ENCODE measurements at places on chromosomes 5 and 9. TPM values are rescaled to one million over a fixed set of nuclear protein-coding genes. Genes with fewer than 3 reads are reported as not detected.

GRCh38 chr5:180334751-180335613 is 18.2 kb downstream of the GFPT2 start:
- no peak overlapping the region for H3K27ac ChIP-seq
- H3K27me3 ChIP-seq = peaks cover 8% of the 10 kb centered on the region
- H3K4me3 ChIP-seq = no peak overlapping the region
- peaks cover 11% of the 10 kb centered on the region for H3K4me1 ChIP-seq
- H3K36me3 ChIP-seq = peaks cover under 1% of the 10 kb centered on the region

GRCh38 chr9:93194221-93194625 is 10.3 kb downstream of the WNK2 start:
- H3K4me1 ChIP-seq = no peaks in the 10 kb centered on the region
- H3K27me3 ChIP-seq = peaks cover 6% of the 10 kb centered on the region
- DNase-seq = no peak
- no peak overlapping the region for H3K4me3 ChIP-seq
- H3K27ac ChIP-seq = no peak overlapping the region

- no peak overlapping the region for H3K27ac ChIP-seq
- no peak overlapping the region for H3K4me3 ChIP-seq
- H3K4me1 ChIP-seq = no peaks in the 10 kb centered on the region
- no peak for DNase-seq
- H3K36me3 ChIP-seq = no peaks in the 10 kb centered on the region
Measured at GRCh38 chr9:134989206-134990065, 71.7 kb upstream of the FCN1 start.

DNA sequence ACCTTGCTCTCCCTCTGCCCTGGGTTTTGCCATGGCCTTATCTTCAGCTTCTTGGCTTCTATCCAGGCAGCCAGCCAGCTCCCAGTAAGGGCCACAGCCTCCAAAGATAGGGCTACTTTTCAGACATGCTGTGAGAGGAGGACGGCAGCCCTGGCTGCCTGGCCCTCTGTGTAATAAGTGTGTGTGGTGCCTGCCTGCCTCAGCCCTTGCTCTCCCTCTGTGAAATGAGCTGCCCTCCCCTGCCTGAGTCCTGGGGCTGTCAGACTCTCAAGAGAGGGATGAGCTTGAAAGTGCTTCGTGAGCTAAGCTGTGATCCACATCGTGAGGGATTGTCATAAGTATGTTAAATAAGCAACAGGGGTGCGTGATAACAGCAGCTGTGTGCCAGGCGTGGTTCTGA is 8.1 kb downstream of the NDST1 start:
- H3K4me3 ChIP-seq = no peak overlapping the region
- H3K4me1 ChIP-seq = peaks cover 64% of the 10 kb centered on the region
- no peak overlapping the region for H3K27ac ChIP-seq
- H3K27me3 ChIP-seq = peaks cover 4% of the 10 kb centered on the region
- H3K36me3 ChIP-seq = peaks cover 19% of the 10 kb centered on the region

DNA sequence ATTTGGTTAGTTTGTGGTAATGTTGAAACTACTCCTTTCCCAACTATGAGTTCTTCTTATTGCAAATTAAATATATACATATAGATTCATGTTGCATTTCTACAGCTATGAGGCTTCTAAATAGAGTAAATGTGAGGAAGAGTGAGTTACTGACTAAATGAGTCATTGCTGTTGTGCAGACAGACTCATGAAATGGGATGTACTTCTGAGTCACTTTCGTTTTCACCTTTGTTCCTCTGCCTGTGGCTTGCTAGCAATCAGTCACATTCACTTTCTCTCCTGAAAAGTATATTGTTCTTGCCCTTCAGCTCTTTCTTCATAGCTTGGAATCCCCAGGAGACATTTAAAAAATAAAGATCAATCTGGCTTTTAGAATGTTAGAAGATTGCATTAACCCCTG is 295.5 kb upstream of the SMC2 start:
- no peak overlapping the region for H3K27ac ChIP-seq
- no peak overlapping the region for H3K4me3 ChIP-seq
- no peak for DNase-seq
- no peaks in the 10 kb centered on the region for H3K4me1 ChIP-seq
- H3K27me3 ChIP-seq = no peaks in the 10 kb centered on the region

GRCh38 chr5:168408561-168409305 is 77.5 kb upstream of the RARS1 start:
- H3K36me3 ChIP-seq = no peaks in the 10 kb centered on the region
- DNase-seq = no peak
- H3K4me1 ChIP-seq = peaks cover 8% of the 10 kb centered on the region
- H3K27me3 ChIP-seq = peaks cover 4% of the 10 kb centered on the region

GRCh38 chr9:111037356-111037707 is 938 bp downstream of the LPAR1 start:
- peak overlapping the region; percentile 91 for H3K4me3 ChIP-seq
- H3K4me1 ChIP-seq = peaks cover 23% of the 10 kb centered on the region
- no peak for DNase-seq
- peaks cover 5% of the 10 kb centered on the region for H3K27me3 ChIP-seq
- H3K36me3 ChIP-seq = peaks cover 7% of the 10 kb centered on the region
- H3K27ac ChIP-seq = peak overlapping the region; percentile 38

DNA sequence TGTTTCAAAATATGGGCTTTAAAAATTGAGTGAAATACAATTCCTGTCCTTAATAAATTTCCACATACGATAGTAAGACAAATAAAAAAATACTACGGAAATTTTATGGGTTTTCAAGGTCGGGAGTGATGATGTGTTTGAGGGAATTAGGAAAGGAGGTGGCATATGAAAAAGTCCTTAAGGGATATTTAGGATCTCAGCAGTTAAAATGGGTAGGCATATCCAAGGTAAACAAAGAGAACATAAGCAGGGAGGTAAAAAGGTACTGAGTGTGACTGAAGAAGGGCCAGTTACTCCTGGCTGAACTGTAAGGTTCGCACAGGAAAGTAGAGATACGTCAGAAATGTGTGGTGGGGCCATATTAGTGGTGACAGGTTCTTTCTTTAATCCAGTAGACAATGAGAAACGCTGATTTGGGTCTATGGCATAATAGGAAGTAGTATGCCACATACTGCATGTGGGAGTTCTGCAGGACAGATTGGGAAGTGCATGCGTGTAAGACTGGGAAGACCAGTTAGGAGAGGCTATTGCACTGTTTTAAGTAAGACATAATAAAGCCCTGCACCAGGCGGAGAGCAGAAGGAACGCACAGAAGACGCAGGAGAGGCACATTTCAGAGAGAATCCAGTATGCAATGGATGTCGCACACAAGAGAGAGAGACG is 937 bp upstream of the HMGCR start:
- no peak overlapping the region for H3K27ac ChIP-seq
- no peaks in the 10 kb centered on the region for H3K27me3 ChIP-seq
- DNase-seq = peak; percentile 25

DNA sequence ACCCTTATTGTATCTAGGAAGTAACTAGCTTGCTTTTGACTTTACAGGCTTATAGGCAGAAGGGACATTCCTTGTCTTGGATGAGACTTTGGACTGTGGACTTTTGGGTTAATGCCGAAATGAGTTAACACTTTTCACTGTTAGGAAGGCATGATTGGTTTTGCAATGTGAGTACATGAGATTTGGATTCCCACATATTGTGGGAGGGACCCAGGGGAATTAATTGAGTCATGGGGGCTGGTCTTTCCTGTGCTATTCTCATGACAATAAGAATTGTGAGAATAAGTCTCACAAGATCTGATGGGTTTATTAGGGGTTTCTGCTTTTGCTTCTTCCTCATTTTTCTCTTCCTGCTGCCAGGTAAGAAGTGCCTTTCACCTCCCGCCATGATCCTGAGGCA is 417.5 kb downstream of the HINT1 start:
- no peaks in the 10 kb centered on the region for H3K4me1 ChIP-seq
- no peaks in the 10 kb centered on the region for H3K27me3 ChIP-seq

GRCh38 chr5:41503310-41503709 is 7.1 kb downstream of the PLCXD3 start:
- no peaks in the 10 kb centered on the region for H3K4me1 ChIP-seq
- no peak overlapping the region for H3K4me3 ChIP-seq
- H3K27me3 ChIP-seq = no peaks in the 10 kb centered on the region
- H3K36me3 ChIP-seq = no peaks in the 10 kb centered on the region
- DNase-seq = no peak

GRCh38 chr9:127388037-127388855 is 8.7 kb upstream of the SLC2A8 start:
- H3K27me3 ChIP-seq = peaks cover 2% of the 10 kb centered on the region
- no peaks in the 10 kb centered on the region for H3K4me1 ChIP-seq
- H3K36me3 ChIP-seq = no peaks in the 10 kb centered on the region
- no peak overlapping the region for H3K4me3 ChIP-seq
- no peak for DNase-seq
- H3K27ac ChIP-seq = no peak overlapping the region

GRCh38 chr5:126488443-126489065 is 65.3 kb downstream of the GRAMD2B start:
- H3K36me3 ChIP-seq = peaks cover 22% of the 10 kb centered on the region
- no peak overlapping the region for H3K27ac ChIP-seq
- no peak overlapping the region for H3K4me3 ChIP-seq
- no peak for DNase-seq
- no peaks in the 10 kb centered on the region for H3K27me3 ChIP-seq
- no peaks in the 10 kb centered on the region for H3K4me1 ChIP-seq

- H3K4me3 ChIP-seq = no peak overlapping the region
- peaks cover 10% of the 10 kb centered on the region for H3K36me3 ChIP-seq
Measured at GRCh38 chr5:134127376-134127861, 12.9 kb downstream of the TCF7 start.

DNA sequence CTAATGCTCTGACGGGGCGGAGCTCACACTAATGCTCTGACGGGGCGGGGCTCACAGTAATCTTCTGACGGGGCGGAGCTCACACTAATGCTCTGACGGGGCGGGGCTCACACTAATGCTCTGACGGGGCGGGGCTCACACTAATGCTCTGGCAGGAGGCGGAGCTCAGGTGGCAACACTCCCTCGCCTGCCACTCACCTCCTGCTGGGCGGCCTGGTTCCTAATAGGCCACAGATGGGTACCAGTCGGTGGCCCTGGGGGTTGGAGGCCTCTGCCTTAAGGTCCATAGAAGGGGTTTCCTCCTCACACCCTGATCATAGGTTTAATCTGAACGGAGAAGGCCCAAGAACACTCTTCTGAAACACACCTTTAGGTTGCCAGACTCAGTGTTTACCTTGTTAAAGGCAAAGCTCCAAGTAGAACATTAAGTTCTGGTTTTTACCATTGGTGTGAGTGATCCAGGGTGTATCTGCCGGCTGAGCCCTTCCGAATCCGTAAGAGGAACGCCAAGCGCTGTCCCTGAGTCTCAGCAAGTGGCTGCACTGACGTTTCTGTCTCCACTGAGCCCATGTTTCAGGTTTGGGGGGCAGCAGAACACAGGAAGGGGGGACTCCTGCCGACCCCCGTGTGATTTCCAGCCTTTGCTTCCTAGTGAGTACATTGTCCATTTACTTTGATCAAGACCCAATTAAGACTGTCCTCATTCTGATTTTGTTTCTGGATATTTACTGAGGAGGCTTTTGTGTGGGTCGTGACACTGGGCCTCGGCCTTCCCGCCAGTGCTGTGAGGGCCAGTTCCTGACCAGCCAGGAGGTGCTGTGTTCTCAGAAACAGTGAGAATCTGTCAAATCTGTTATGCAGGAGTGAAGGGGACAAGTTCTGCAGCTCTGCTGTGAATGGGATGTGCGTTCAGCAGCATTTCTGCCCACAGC is 24.6 kb upstream of the LRRC14B start:
- no peak for DNase-seq
- no peak overlapping the region for H3K4me3 ChIP-seq
- peaks cover 5% of the 10 kb centered on the region for H3K27me3 ChIP-seq
- no peak overlapping the region for H3K27ac ChIP-seq

DNA sequence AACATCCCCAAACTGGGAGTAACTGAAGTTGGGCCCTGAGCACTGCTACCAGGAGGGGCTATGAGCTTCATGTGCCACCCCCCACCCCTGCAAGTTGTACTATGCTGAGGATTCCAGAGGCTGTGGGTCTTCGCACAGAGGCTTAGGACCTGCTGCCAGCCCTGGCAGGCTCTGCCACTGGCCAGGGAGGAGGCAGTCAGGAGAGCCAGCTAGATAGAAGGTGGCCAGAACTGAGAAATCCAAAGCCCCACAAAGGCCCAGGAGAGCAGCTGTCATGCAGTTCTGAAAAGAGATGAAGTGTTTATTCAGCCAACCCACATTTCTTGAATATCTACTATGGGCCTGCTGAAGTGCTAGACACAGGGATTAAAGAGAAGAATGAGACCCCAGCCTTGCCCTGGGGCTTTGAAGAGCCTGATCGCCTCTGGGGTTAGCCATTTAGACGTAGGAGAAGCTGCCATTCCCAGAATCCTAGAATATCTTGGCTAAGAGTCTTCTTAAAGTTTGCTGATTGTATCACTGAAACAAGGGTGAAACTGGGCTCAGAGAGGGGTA is 1.4 kb downstream of the ALAD start:
- H3K27ac ChIP-seq = no peak overlapping the region
- H3K4me1 ChIP-seq = peaks cover 11% of the 10 kb centered on the region
- H3K36me3 ChIP-seq = peaks cover 5% of the 10 kb centered on the region
- H3K27me3 ChIP-seq = peaks cover 3% of the 10 kb centered on the region
- DNase-seq = no peak

Gene DBH
- total RNA-seq = 0.08 TPM

Data from endothelial cell (in vitro differentiated cells).